ENCODE measurements at places on chromosomes 1 and 21.

DNA sequence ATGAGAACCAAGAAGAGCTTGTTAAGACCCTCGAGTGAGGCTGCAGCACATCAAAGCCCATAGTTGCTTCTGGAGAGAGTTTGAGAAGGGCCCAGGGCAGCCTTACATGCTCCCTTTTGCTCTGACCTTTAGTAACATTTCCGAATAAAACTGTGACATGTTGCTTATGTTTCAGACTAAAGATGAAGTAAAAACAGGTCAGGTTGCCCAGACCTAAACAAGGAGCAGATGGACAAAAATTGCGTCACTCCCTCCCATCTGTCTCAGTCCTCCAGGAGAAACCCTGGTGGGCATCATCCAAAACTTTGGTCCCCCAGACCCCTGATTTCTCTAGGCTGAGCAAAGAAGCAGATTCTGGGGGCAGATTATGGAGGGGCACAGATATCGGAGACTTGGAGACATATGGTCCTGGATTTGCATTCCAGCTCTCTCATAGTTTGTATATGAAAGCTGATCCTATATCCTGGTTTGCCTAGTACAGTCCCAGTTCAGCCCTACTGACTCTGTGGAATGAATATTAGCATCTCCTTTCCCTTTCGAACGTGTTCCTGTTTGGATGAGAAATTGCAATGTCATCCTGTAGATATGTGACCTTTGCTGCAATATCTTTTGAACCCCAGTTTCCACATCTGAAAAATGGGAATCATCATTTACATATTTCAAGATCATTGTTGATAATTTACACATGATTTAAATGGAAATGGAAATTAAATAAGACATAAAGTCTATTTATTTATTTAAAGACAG, 304.9 kb upstream of the USP24 start:
- DNase-seq: no peak

- DNase-seq: no peak
Observed at GRCh38 chr21:46153247-46154154, 1.9 kb downstream of the FTCD start.

DNA sequence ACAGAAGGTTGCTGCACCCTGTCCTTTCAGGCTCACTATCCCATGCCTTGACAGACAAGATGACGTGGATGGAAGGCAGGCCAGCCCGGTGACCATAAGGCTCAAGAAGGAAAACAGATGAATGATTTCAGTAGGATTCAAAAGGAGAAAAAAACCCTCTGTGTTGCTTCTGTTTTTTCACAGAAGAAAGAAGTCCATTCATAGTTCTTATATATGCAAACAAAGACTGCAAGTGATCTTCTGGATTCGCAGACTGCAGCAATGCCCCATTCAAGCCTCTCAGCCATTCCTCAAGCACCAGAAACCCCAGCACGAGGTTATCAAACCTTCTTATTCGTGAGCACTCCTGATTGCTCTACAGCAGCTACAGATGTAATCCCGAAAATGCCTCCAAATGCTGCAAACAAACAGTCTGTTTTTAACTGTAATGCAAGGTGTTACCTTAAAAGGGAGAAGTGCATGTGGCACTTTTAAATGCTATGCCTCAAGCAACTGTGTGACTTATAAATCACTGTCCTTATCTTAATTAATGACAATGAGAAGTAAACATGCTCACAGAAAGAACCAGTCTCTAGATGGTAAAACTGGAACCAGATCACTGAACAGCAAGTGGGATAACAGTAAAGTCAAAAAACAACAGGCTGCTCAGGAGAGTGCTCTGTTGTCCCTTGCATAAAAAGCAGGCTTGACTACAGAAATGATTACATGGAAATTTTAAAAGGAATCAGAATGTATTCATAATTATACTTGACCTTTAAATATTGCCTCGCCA, 173.9 kb downstream of the HHIPL2 start:
- DNase-seq: no peak

DNA sequence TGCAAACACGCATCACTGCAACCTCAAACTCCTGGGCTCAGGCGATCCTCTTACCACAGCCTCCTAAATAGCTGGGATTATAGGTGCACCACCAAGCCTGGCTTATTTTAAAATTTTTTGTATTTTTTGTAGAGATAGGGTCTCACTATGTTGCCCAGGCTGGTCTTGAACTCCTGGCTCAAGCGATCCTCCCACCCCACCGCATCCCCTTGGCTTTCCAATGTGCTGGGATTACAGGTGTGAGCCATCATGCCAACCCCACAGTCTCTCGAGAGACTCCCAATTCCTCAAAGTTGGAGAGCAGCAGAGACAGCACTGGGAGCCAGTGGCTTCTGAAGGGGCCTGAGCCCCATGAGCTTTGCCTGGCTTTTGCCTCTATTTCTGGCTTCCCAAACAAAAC, 42.7 kb downstream of the PGBD5 start:
- no peak for DNase-seq

GRCh38 chr1:3331564-3331963, 122.9 kb upstream of the ARHGEF16 start:
- DNase-seq: peak; percentile 59

DNA sequence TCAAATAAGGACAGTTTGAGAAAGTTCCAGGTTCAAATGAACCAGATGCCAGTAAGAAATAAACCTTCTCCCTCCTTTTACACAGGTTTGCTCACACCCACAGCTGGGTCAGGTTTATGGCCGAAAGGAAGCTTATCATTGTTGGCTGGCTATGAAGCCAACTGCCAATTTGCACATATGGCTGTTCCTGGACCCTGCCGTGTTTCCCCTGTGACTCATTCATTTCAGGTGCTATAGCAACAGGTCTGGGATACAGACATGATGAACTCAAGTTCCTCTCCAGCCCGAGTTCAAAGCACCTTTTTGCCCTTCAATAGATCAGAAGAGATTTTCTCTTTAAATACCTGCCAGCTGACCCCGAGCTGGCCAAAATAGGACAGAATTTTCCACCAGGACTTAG, 134.4 kb upstream of the SMYD2 start:
- no peak for DNase-seq

GRCh38 chr1:67158401-67158800, 7.9 kb upstream of the IL23R start:
- no peak for DNase-seq

DNA sequence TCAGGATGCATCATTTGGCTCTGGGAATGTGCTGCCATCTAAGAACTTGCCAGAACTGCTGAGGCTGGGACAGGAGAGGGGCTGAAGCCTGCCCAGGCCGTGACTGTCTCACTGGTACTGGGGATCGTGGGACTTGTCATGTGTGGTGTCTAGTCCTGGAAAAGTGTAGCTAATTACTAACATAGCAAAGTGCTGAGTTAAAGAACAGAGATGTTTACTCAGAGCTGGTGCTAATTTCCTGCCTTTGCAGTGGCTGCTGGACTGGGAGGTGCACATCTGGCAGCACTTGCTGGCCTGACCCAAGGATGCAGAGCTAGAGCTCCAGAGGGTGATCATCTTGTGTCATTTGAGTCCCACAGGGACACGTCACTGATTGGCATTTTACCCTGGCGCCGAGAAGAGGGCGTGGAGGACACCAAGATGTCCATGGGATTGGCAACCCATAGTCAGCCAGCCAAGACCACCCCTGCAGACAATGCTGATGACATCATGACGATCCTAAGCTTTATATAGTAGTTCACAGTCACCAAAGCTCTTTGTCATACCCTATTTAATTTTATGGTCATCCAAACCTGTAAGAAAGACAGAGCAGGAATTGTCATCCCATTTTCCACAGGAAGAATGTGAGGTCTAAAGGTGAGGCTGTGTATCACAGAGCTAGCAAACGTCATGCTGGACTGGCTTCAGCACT, 110.1 kb upstream of the SLC44A3 start:
- no peak for DNase-seq

DNA sequence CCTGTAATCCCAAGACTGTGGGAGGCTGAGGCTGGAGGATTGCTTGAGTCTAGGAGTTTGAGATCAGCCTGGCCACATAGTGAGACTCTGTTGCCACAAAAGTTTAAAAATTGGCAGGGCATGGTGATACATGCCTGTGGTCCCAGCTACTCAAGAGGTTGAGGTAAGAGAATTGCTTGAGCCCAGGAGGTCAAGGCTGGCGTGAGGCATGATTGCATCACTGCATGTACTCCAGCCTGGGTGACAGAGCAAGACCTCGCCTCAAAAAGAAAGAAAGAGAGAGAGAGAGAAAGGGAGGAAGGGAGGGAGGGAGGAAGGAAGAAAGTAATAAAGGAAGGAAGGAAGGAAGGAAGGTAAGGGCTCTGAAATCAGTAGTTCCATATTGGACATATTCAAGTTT, 25.0 kb downstream of the GLUL start:
- DNase-seq: no peak

DNA sequence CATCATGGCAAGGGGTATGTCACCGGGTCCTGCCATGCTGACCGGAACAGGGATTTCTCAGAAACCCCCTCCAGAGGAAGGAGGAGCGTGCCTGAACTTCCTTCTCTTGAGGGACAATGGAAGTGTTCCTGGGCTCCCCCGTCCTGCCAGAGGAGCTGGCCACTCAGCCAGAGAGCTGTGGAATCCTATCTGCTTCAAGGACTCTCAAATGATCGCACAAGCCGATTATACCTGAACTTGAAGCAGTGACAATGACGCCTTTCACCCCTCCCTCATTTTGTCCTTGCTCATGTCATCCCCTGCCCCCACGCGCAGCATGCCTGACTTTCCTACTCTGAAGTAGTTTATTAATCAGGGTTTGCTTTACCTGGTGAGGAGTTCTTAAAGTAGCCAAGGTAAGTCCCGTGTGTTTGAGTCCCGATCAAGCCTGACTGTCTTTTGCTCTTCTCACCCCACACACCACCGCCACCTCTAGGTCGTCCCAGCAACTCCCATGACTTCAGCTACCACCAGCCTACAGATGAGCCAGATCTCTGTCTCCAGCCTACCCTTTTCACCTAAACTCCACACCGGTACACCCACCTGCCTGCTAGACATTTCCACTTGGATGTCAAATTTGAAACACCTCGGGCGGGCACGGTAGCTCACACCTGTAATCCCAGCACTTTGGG, 25.0 kb upstream of the PRELP start:
- DNase-seq: no peak

GRCh38 chr1:1547476-1547875, 7.1 kb upstream of the TMEM240 start:
- no peak for DNase-seq

- DNase-seq: no peak
Observed at GRCh38 chr1:1061682-1062345, 12.3 kb downstream of the RNF223 start.

DNA sequence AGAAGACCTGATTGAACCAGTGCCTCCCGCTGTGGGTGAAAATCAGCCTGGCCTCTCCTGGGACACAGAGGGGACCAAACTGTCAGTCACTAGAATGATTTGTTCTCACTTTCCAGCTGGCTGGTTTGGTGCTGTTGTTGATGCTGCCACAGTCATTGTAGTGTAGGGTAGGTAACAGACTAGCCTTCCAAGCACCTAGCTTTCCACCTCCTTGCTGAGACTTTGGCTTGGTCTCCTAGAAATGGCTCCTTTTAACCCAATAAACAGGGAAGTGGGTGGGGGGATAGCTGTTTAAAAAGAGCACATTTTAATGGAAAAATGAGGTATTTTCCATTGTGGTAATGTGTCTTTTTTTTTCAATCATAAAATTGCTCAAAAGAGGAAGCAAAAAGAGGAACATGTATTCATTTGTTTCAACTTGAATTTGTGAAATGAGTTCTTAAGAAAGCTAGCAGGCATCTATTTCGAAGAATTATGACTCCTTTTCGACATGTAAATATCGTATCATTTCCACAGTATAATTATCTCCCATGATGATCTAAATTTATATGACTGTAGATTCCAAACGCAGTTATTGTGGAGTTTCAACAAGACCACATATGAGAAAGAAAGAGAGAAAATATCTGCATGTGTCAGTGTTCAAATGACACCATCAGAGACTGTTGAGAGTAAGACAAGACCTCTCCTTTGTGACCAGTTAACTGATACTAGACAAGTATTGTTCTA, 190.1 kb downstream of the HLX start:
- no peak for DNase-seq

DNA sequence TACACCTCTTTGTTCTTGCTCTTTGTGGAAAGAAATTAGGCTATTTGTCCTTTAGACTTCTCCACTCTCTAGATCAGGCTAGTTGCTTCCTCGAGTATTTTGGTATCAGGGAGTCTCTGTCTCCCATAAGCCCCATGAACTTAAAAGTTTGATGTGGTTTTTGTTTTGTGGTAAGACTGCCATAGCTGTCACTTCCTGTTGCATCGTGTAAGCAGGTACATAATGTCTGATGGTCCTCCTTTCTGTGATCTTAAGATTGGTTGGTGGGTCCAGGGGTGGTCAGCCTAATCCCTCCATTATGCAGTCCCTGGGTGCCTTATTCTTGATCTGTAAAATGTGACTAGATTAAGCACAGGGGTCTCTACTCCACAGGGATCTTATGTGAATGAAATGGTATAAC, 23.1 kb downstream of the CD53 start:
- DNase-seq: no peak

DNA sequence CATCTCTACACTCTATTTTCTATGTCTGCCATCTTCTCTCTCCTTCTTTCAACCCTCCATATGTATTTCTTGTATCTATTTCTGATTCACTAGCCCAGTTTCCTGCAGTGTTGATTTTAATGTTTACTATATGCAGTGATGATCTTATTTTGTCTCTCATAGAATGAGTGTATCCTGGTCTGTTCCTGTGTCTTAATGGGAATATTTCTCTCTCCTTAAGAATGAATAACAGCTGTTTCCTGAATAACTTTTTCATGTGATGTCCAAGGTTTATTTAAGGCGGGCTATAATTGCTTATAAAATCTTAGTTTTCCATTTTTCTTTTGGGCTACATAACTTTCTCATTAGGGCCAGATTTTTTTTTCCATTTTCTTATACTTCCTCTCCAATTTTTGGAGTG, 144.5 kb downstream of the C1orf21 start:
- no peak for DNase-seq

DNA sequence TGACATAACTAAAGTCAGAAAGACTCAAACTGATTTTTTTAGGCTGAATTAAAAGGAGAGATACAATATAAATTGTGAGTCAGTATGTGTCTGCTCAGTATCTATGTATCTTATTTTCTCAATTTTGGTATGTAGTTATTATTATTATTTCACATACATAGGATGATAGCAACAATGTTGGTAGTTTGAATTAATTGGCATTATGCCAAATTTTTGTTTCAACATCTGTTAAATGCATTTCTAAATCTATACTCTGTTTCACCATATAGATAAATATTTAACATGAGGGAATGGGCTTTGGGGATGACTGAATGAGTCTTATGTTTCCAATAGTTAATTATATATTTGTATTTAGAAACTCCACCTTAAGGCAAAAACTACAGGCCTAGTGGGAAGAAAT, 12.6 kb upstream of the HMCN1 start:
- no peak for DNase-seq

DNA sequence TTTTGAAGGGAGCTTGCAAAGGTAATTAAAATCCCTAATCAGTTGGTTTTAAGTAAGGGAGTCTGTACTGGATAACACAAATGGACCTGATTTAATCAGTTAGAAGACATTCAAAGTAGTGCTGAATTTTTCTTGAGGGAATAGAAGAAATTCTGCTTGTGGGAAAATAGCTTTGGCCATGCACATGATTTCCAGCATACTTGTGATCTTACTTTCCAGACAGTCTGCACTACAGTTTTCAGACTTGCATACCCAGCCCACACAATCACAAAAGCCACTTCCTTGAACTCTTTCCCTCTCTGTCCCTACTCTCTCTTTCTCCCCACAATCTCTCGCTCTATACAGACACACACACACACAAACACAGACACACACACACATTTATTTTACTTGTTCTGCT, 852.1 kb downstream of the PLA2G4A start:
- no peak for DNase-seq

All from caudate nucleus (tissue), 63 donors.